ENCODE measurements at places on chromosomes 12 and 14.

DNA sequence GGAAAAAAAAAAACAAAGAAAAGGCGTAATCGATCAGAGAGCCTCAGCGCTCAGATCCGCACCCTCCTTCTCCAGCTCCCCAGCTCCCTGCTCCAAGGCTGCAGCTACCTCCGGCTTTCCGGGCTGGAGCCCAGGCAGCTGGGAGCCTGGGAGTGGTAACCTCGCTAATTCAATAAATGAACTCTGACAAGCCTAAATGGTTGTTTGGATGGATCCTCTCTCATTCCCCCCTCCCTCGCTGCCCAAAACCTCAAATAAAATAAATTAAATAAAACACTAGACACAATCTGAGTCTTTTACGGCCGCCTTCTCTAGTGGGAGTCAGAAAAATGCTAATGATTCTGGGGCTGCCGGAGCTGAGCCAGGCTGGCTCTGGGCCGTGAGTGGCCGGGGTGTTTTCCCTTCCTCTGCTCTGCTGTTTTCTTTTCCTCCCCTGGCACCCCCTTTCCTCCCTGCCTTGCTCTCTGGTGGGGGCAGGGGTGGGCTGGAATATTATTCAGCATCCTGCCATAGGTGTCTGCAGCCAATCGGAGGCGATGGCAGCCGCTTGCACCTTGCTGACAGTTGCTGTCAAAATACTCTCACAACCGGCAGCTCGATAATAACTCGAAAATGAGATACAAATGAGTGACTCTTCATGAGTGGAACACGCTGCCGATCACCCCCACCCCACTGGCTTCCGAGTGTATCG is 76.1 kb downstream of the RBM19 start:
- no peak for DNase-seq

DNA sequence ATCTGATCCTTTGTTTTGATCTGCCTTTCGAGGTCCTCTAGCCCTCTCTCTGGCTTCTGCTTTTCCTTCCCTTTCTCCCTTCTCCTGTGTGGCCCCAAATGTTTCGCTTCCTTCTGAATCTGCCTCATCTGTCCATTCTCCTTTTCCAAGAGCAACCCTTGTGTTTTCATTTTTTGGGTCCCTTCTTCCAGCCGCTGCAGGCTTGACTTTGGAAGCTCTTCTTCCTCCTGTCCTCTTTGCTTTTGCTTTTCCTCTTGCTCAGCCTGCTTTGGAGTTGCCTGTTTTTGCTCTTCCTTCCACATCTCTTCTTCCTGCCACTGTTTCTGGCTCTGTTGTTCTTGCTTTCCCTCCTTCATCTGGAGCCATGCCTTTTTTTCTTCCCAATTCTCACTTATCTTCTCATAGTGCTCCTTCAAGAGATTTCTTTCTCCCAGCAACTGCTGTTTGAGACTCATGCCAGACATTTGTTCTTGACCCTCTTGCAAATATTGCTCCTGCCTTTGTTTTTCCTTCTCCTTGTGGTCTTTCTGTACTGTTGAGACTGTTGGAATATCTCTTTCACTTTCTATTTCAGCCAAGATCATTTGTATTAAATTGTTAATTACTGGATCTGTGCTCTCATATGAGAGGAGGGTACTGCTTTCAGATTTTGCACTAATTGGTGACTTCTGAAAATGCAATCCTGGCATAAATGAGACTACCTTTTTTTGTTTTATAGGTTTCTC is 42.4 kb downstream of the FAM186A start:
- DNase-seq = no peak

DNA sequence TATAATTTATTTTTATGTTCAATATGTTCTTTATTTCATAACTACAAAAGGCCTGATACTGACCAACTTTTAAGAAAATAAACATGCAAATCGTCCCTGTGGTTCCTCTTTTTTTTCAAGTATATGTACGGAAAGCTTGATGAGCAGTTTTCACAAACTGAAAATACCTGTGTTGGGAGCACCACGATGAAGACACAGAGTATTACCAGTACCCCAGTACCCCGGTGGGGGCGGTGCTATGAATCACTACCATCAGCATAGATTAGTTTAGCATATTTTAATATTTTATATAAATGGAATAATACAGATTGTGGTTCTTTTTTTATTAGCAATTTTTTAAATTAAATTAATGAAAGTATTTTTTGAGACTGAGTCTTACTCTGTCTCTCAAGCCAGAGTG is 7.0 kb downstream of the B4GALNT3 start:
- no peak for DNase-seq

GRCh38 chr14:92484132-92484823 is 29.3 kb upstream of the RIN3 start:
- DNase-seq = no peak

GRCh38 chr12:96720363-96720705 is 186.7 kb upstream of the NEDD1 start:
- DNase-seq = peak; percentile 24

DNA sequence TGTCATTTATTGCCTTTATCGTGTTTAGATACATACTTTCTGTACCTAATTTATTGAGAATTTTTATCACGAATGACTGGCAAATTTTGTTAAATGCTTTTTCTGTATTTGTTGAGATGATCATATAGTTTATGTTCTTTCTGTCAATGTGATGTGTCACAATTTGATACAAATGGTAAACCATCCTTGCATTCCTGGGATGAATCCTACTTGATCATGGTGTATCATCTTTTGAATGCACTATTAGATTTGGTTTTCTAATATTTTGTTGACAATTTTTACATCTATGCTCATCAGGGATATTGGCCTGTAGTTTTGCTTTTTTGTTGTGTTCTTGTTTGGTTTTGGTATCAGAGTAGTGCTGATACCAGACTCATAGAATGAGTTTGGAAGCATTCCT is 185.1 kb downstream of the NUBPL start:
- no peak for DNase-seq

DNA sequence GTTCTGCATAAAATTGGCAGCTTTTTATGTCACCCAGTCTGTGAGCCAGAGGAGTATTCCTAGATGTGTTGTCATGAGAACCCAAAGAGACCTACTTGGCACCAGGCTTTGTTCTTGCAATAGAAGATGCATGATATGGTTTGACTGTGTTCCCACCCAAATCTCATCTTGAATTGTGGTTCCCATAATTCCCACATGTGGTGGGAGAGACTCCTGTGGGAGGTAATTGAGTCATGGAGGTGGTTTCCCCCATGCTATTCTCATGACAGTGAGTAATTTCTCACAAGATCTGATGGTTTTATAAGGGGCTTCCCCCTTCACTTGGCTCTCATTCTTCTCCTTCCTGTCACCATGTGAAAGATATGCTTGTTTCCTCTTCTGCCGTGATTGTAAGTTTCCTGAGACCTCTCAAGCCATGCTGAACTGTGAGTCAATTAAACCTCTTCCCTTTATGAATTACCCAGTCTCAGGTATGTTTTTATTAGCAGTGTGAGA is 572.0 kb upstream of the ATP2B1 start:
- peak; percentile 32 for DNase-seq

DNA sequence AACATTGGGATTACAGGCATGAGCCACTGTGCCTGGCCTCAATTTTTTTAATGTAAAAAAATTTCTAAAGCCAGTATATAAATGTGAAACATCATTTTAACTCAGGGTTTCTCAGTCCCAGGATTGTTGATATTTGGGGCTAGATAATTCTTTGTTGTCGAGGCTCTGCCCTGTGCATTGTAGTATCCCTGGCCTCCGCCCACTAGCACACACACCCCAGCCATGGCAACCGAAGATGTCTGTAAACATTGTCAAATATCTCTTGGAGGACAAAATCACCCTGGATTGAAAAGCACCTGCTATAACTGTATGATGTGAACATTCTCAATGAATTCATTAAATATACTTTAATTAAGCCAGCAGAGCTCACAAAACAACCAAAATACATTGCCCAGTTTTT is 8.4 kb upstream of the CIT start:
- DNase-seq = no peak
